ENCODE measurements at places on chromosomes 4 and X.

GRCh38 chr4:171025343-171025742 lies 787.9 kb upstream of the GALNTL6 start:
- DNase-seq, result peak; percentile 73

DNA sequence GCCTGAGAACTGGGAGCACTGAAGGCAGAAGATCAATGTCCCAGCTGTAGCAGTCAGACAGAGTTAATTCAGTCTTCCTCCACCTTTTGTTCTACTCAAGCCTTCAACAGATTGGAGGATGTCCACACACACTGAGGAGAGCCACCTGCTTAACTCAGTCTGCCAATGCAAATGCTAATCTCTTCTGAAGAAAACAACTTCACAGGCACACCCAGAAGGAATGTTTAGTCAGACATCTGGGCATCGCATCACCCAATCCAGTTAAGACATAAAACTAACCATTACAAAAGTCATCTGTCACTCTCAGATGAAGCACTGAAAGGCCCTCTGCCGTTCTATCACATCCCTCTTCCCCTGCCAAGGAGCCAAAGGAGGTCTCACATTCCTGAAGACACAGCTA lies 173.7 kb downstream of the CENPC start:
- DNase-seq, result no peak

DNA sequence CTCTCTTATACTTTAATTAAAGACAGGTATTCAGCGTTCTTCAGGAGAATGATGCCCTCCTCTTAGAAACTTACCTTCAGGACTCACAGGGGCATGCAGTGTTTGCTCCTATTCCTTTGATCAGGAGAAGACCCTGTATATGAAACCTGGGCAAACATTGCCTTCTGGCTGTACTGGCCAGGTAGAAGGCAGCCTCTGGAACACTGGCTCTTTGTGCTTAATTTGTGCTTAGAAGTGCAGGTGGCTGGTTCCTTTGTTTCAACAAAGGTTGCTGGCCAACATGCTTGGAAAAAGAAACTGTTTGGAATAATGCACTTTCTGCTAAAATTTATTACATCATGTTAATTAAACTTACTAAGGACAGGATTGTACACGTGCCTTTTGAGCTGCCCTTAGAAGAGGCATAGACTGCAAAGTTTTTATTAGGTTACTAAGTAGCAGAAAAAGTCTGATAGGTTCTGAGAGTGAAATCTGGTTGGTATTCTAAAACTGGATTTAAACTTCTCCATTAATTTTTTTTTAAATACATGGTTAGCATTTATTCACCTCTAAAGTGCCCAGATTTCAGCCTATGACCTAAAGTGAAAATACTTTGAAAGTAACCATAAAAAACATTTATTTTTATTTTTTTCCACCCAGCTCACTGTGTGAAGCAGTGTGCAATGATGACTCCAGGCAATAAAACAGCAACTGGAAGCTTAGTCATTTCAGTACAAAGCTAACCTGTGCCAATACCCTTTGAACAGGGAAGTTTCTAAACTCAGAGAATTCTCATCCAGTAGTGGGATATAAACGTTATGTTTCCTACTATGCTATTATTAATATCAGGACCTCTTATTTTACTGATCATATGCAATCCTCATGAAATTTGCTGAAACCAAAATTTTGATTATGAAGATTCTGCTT lies 11.3 kb downstream of the RASSF6 start:
- no peak for DNase-seq

GRCh38 chrX:104316739-104317138 lies 62.0 kb upstream of the ESX1 start:
- no peak for DNase-seq

DNA sequence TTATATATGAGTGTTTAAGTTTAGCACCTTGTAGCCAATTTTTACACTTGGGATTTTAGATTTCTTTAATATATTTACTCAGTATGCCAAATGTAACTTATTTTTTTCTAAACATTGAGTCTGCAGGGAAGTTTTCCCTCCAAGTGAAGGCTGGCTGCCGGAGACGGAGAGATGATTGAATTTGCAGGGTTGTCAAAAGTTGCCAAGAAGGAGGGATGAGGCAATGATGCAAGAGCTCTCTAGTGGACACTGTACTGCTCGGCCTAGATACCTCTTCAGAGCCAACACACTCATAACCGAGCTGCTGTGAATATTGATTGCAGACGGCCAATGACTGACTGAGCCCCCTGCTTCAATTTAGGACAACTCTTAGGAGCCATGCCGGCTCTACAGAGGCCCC lies 318.6 kb upstream of the CASK start:
- DNase-seq, result no peak

DNA sequence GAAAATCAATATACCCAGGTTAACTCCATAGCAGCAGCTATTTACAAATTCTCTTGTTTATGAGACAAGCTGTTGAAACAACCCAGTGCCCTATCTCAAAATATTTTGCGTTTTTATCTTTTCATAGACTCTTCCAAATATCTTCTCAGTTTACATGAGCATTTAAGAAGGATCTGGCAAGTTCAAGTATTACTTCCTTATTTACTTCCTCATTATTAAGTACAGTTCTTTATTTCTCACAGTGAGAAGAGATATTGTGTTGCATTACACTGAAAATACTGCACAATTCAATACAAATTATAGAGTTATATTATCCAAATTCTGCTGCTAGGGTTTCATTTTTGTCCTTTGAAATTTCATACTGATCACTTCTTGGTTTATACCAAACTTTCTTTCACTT lies 43.6 kb upstream of the UCP1 start:
- peak; percentile 45 for DNase-seq

- peak; percentile 5 for DNase-seq
Observed at GRCh38 chrX:102085706-102086105, 39.8 kb upstream of the TCEAL2 start.
